ENCODE measurements at places on chromosomes 16 and 17. TPM values are rescaled to one million over a fixed set of nuclear protein-coding genes. Genes with fewer than 3 reads are reported as not detected.

Gene RAD51D
- polyA plus RNA-seq = 3.6 TPM

DNA sequence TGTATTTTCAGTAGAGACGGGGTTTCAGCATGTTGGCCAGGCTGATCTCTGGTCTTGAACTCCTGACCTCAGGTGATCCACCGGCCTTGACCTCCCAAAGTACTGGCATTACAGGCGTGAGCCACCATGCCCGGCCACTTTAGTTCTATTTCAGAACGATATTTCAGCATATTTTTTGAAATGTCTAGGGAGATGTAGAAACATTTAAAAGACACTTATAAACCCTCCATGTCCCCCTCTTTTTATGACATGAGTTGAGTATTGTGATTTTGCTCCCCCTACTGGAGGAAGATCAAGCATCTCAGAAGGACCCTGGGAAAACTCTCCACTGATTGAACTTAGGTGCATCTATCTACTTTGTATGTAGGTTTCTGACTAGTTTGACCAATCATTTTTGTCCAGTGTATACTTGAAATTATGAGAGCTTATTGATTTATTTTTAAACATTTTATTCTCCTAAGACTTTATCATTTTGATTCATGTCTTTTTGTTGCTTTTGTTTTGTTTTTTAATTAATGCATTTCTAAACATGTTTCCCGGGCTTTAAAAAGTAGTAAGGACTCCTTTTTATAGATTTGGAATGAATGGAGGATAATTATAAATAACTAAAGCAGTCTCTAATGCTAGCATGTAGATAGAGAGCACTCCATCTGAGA, 105.1 kb downstream of the CHD9 start:
- no peaks in the 10 kb centered on the region for H3K27me3 ChIP-seq
- H3K4me3 ChIP-seq = no peak overlapping the region
- peak overlapping the region; percentile 19 for H3K27ac ChIP-seq
- no peak for DNase-seq
- H3K4me1 ChIP-seq = no peaks in the 10 kb centered on the region

DNA sequence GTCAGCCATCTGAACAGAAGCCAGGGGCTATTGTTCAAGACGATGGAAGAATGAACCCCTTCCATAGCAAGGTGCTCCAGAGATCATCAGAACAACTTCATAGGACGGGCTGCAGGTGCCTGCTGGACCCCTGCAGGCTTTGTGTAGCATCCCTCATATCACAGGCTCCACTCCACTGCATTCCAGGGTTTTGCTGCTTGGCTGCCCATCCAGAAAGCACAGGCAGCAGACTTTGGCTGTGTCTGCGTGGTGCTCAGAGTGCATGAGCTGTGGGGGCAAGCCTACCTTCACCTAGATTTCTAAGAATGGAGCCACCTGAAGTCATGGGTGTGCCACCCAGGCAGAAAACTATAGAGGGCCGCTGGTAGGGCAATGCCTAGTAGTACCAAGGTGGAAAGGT, 93.9 kb upstream of the NLRP1 start:
- H3K27me3 ChIP-seq = peaks cover 2% of the 10 kb centered on the region
- H3K27ac ChIP-seq = no peak overlapping the region
- H3K4me1 ChIP-seq = no peaks in the 10 kb centered on the region
- no peak overlapping the region for H3K4me3 ChIP-seq

DNA sequence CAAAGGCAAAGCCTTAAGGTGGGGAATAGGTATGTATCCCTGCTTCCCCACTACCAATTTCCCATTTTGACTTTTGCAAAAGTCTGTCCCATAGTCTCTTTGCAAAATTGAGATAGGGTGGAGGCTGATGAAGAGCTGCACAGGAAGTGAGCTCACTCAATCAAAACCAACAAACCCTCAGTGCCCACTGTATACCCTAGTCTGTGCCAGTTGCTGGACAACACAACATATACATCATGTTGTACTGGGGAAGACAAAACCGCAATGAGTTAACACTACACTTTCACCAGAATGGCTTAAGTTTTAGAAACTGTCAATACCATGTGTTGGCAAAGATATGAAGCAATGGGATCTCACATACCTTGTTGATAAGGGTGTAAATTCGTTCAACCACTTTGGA, 40.4 kb upstream of the AXIN2 start:
- no peak overlapping the region for H3K27ac ChIP-seq
- H3K4me3 ChIP-seq = no peak overlapping the region
- no peaks in the 10 kb centered on the region for H3K36me3 ChIP-seq
- no peak for DNase-seq

GRCh38 chr17:39671651-39672521, 3.6 kb downstream of the PNMT start:
- no peak overlapping the region for H3K4me3 ChIP-seq
- no peak overlapping the region for H3K27ac ChIP-seq
- no peaks in the 10 kb centered on the region for H3K27me3 ChIP-seq
- no peaks in the 10 kb centered on the region for H3K36me3 ChIP-seq
- no peaks in the 10 kb centered on the region for H3K4me1 ChIP-seq

- no peak for DNase-seq
- no peaks in the 10 kb centered on the region for H3K27me3 ChIP-seq
- H3K36me3 ChIP-seq = no peaks in the 10 kb centered on the region
- no peaks in the 10 kb centered on the region for H3K4me1 ChIP-seq
- no peak overlapping the region for H3K27ac ChIP-seq
These were observed 47.9 kb downstream of the CBFA2T3 start for GRCh38 chr16:88929091-88929445.

DNA sequence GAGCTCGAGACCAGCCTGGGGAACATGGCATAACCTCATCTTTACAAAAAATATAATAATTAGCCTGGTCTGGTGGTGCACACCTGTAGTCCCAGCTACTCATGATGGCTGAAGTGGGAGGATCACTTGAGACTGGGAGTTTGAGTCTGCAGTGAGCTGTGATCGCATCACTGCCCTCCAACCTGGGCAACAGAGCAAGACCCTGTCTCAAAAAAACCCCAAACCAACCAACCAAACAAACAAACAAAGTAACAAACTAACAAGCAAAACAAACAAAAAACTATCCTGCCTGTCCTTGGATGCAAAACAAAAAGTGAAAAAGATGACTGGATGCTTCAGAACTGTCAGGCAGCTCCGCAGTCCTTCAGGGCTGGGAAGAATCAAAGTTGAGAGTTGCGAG, 5.7 kb upstream of the NGFR start:
- no peak for DNase-seq
- H3K4me3 ChIP-seq = no peak overlapping the region
- H3K36me3 ChIP-seq = no peaks in the 10 kb centered on the region
- H3K4me1 ChIP-seq = no peaks in the 10 kb centered on the region
- no peak overlapping the region for H3K27ac ChIP-seq
- H3K27me3 ChIP-seq = no peaks in the 10 kb centered on the region
